8988T (cell line): ENCODE measurements at places on chromosomes 13 and 19.

DNA sequence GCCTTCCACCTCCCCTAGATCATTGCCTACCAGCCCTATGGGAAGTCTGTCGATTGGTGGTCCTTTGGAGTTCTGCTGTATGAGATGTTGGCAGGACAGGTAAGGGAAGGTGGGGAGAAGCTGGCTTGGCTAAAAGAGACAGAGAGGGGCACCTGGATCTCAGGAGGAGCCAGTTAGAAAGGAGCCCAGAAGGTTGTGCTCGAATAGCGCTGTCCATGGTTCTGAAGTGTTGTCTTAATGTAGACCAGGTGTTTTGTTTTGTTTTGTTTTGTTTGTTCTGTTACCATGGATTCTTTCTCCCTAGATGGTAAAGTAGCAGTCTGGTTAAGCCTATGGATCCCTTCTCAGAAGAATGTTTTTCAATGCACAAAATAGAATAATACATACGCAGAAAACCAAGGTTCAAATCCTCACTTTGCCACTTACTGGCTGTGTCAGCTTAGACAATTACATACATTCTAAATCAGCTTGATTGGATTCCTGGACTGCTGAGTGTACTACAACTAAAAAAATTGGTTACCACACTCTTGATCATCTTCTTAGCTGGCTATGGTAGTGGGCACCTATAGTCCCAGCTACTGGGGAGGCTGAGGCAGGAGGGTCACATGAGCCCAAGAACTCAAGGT lies 5.9 kb upstream of the CACNG7 start:
- DNase-seq = no peak

GRCh38 chr13:33087091-33087490 lies 70.9 kb downstream of the KL start:
- DNase-seq = no peak

GRCh38 chr13:34862311-34862710 lies 79.8 kb upstream of the NBEA start:
- DNase-seq = no peak

- DNase-seq = no peak
Observed at GRCh38 chr13:75365724-75366173, 116.2 kb downstream of the TBC1D4 start.

DNA sequence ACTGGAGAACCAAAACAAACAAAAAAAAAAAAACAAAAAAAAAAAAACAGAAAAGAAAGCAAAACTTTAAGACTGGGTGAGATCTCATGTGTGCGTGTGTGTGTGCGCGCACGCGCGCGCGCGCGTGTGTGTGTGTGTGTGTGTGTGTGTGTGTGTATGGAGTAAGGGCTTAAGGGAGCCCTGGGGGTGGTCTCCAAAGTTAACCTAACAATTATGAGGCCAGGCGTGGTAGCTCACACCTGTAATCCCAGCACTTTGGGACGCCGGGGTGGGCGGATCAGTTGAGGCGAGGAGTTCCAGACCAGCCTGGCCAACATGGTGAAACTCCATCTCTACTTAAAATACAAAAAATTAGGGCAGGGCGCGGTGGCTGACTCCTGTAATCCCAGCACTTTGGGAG lies 46.7 kb downstream of the CYP4F22 start:
- no peak for DNase-seq
